ENCODE measurements at places on chromosomes 2 and 18.

- no peak for DNase-seq
Observed at GRCh38 chr2:236901956-236902355, 183.7 kb upstream of the COPS8 start.

DNA sequence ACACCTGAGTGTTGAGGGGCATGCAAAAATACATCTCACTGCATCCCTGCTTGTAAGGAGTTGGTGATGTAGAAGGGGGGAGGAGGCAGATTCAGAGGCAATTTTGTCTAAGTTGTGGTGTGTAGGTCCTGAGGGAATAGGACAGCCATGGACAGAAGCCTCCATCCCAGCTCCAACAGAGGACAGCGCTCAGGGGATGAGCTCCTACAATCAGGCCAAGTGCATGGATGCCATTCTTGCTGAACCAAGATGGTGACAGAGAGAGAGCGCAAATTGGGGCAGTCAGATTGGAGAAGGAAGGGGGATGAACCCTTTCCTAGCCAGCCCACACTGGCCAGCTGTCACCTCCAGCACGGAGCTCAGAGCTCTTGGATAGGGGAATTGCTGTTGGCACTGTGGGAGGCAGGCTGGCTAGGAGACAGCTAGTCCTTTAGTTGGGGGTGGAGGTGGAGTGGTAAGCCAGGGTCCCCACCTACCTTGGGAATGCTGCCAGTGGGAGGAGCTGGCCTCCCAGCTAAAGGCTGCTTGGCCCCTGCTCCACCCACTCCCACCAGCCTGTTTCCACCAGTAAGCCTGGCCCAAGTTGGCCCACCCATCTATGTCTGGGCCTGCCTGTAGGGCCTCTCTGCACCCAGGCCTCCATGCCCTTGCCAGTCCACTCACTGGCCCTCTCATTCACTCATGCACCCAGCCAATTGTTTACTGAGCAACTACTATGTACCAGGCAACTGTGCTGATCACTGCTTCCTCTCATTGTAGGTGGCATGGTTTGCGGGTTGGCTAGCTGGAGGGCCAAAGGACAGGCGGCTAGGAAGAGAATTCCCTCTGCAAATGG, 2.5 kb upstream of the PER2 start:
- no peak for DNase-seq

DNA sequence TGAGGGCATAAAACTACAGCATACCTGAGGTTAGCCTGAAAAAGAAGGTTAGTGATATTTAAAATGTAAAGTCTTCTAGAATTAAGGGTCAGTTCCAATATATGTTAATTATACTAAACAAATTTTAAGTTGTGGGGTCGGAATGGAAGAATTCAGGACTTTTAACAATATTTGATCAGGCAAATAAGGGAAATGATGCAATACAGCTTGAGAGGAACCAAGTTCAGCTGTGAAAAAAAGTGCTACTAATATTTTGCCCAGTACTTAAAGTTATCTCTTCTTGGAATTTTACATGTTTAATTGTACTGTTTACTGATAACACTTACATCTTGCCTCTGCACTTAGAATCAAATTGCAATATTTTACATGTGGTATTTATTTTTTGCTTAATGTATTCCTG, 345.5 kb upstream of the CWC22 start:
- DNase-seq, result no peak

DNA sequence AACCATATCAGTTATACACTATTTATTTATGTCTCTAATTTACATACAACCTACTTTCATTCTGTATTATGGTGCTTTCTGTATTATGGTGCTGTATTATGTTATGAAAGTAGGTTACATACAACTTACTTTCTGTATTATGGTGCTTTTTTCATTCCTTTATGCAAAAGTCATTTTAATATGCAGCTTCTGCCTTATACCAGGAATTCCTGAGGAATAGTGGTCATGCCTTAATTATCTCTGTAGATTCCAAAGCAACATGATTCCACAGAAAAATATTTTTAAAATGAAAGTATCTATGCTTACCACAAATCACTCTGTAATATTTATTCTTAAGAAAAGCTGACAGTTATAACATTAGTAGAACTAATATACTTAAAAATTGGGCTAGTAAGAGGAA, 922.0 kb upstream of the NRXN1 start:
- DNase-seq, result no peak

GRCh38 chr18:25187521-25188192, 164.3 kb downstream of the ZNF521 start:
- no peak for DNase-seq

GRCh38 chr18:77170890-77171410, 38.4 kb upstream of the MBP start:
- no peak for DNase-seq

GRCh38 chr18:79186649-79187048, 117.5 kb downstream of the ATP9B start:
- no peak for DNase-seq

DNA sequence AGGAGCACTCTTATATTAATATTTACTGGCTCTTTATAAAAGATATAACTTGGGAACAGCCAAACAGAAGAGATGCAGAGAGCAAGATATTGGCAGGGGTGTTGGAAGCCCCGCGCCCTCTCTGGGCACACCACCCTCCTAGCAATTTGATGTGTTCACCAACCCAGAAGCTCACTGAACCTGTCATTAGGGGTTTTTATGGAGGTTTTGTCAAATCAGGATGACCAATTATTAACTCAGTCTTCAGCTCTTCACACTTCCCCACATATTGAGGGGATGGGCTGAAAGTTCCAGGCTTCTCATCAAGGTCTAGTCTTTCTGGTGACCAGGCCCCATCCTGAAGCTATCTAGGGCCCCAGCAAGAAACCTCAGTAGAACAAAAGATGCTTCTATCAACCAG, 10.9 kb upstream of the INO80D start:
- DNase-seq, result no peak

DNA sequence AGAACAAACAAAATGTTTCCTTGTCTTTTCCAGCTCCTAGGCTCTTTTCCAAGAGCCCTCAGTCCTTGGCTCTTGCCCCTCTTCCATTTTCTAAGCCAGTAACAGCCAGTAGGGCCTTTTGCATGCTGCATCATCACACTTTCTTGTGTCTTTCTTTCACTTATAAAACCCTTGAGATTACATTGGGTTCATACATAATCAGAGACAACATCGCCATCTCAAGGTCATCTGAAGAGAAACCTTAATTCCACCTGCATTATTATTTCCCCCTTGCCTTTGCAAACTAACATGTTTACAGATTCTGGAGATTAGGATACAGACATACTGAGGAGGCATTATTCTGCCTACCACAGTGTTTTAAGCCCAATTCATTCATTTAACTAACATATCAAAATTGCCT, 697.3 kb downstream of the TRIB2 start:
- DNase-seq, result no peak

- no peak for DNase-seq
Observed at GRCh38 chr2:150159300-150159699, 328.2 kb downstream of the RND3 start.

DNA sequence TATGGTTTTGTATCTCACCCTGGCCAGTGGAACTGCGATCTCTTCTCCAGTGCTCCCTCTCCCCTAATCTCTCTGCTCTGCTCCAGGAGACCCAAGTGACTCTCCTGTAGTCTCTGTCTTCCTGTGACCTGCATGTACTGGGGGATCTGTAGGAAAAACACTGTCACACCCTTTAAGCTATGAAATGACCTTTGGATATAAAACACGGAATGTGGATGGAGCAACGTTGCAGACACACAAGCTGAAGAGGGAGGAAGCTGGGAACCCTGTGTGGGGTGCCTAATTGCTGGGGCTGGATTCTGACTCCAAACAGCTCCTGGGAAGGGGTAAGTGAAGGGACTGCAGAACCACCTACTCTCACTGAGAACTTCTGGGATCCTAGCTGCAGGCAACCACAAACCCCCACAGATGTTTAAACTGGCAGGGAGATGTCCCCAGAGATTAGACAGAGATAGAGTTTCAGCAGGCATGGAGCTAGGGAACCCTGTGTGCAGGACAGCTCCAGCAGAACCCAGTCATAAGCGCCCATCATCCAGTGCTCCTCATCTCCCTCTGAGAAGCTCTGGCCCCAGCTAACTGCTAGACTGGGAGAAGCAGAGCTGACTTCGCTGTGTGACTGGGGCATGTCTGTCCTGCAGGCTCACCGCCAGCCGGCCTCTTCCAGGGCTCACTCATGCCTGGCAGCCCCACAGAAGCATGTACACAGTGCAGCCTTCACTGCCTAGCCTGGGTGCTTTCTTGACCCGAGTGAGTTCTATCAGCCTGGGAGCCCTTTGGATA, 482.7 kb upstream of the SETBP1 start:
- DNase-seq, result no peak

DNA sequence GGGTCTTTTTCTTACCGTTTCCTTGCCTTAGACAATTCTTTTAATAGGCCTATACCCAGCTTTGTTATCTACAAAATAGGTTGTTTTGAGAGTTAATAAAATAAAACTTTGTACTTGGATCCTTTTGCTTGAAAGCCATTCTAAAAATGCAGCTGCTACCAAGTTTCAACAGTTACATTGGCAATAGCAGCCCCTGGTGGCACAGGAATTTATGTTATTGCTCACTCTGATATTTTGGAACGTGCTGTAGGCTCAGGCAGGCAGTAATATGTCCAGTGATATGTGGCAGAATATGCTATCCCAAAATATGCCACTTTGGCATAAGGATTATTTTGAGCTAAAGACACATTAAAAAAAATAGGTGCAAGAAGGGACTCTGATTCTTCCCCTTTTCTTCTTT, 6.7 kb upstream of the COMMD1 start:
- peak; percentile 15 for DNase-seq

DNA sequence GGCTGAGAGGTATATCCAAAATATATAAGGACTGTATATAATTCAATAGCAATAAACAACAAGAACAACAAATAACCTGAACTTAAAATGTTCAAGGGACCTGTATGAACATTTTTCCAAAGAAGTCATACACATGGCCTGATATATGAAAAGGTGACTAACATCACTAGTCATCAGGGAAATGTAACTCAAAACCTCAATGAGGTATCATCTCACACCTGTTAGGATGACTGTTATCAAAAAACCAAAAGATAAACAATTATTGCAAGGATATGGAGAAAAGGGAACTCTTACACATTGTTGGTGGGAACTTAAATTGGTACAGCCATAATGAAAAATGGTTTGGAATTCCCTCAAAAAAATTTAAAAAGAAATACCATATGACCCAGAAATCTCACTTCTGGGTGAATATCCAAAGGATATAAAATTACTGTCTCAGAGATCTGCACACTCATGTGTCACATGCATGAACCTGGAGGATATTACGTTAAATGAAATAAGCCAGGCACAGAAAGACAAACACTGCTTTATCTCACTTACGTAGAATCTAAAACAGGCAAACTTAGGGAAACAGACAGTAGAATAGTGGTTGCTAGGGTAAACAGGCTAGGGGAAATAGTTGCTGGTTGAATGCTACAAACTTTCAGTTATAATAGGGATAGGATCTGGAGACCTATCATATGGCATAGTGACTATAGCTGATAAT, 334.5 kb upstream of the MMADHC start:
- no peak for DNase-seq

DNA sequence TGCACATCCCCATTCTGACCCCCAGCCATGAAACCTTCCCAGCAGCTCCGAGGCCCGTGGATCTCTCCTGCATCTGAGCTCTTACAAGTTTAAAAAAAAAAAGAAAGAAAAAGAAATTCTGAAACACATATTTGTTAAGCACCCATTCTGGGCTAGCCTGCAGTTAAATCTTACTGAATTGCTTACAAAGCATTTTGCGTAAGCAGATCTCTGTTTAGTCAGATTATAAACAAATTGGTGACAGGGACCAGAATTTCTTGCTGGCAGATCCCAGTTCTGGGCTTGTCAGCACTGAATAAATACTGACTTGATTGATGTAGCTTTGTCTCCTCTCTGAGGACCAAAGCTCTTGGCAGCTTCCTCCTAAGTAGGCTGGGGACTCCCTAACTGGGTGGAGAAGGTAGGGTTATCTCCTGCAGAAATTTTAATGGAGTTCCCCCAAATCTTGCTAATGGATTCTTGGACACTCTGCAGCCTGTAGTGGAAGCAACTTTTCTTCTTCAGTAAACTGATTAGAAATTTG, 160.9 kb downstream of the MIB1 start:
- no peak for DNase-seq

- DNase-seq, result no peak
Observed at GRCh38 chr2:38448692-38449410, 71.8 kb upstream of the ATL2 start.

DNA sequence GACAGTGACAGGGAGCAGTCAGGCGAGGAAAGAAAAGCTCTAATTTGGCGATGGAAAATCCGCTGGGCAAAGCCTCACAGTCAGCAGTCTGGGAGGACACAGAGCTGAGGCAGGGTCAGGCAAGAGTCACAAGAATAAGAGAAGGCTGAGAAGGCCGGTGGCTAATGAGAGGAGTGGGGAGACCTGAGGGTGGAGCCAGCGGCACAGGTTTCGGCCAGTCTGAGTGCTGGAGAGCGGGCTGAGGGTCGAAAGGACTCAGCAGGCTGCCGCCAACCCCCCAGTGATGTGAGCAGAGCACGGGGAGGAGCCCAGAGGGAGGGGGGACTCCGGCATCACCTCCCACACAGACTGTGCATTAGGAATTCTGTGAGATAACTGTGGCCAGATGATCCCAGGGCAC, 500.6 kb upstream of the MYT1L start:
- DNase-seq, result no peak

DNA sequence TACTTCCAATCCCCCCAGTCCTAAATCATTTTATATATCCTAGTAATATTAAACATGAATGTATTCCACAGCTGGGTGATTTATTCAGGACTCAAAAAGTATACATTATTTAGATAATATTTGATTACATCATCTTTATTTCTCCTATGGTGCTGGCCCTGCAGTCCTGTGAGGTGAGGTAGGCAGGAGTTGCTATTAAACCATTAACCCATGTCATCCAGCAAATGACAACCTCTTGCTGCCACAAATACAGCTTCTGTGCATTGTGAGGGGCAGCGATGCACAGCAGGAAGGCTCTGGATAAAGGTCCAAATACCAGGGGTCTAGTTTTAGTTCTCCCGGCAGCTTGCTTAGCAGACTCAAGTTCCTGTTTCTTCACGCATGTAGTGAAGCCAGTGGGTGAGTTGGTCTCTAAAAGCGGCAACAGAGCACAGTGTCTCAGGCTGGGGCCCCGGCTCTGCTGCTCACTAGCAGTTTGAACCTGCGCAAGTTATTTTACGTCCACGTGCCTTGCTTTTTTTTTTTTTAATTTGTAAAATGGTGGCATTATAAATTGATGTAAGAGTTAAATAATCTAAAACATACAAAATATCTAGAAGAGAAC, 36.1 kb downstream of the INSIG2 start:
- no peak for DNase-seq

- DNase-seq, result no peak
Observed at GRCh38 chr2:101704816-101705578, 7.5 kb downstream of the MAP4K4 start.

GRCh38 chr2:119678021-119678656, 862 bp upstream of the TMEM177 start:
- DNase-seq, result no peak

All from activated naive CD4-positive, alpha-beta T cell treated with anti-CD3 and anti-CD28 coated beads for 36 hours (primary cell).